Pancreas (tissue), 10 donors: ENCODE measurements at places on chromosomes 1 and 21. TPM values are rescaled to one million over a fixed set of nuclear protein-coding genes. Genes with fewer than 3 reads are reported as not detected.

DNA sequence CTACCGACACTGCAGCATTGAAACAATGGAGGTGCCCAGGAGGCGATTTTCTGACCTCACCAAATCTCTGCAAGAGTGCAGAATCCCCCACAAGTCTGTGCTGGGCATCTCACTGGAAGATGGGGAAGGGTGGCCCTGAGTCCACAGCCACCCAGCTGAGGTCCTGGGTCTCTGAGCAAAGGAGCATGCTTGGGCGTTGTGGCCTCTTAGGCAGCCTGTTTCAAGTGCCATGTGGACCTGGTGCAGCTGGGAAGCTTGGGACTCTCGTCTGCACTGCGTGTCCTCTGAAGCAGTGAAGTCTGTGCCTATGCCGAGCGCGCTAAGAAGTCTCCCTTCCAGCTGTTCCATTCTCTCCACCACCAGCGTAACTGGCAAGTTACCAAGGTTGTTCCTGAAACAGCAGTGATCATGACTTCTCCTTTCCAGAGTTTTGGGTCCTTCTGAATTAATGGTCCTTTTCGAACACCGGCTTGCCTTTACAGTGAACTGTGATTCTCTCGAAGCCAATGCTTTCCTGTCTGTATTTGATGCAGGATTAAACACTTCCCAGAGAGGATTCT lies 5.0 kb upstream of the PLA2G2C start:
- DNase-seq = no peak
- no peaks in the 10 kb centered on the region for H3K27me3 ChIP-seq
- no peak overlapping the region for H3K4me3 ChIP-seq
- no peak overlapping the region for H3K27ac ChIP-seq
- H3K36me3 ChIP-seq = no peaks in the 10 kb centered on the region

DNA sequence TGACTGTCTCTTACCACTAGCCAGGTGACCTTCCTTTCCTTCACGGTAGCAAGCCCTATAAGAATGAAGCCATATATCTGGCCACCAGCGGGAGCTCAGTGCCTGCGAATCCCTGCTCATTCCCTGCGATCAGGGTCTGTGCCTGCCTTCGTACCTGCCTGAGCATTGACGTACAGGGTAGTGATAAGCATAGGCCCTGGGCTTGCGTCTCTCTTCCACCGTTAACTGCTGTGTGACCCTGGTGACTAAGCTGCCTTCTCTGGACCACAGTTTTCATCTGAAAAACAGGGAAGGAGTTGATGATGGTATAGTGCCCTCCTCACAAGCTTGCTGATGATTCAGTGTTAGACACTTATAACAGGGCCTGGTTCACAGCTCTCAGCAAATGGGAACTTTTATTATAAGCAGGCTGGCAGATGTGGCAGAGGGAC lies 4.1 kb downstream of the ZC3H12A start:
- peak overlapping the region; percentile 83 for H3K4me3 ChIP-seq
- H3K4me1 ChIP-seq = peaks cover 43% of the 10 kb centered on the region
- no peaks in the 10 kb centered on the region for H3K27me3 ChIP-seq

Gene CD2
- polyA plus RNA-seq = 0.72 TPM

Gene CRB1
- not detected for polyA plus RNA-seq

GRCh38 chr1:8727809-8728213 lies 89.6 kb downstream of the RERE start:
- no peak for DNase-seq
- H3K27ac ChIP-seq = no peak overlapping the region
- no peaks in the 10 kb centered on the region for H3K36me3 ChIP-seq
- no peak overlapping the region for H3K4me3 ChIP-seq
- H3K4me1 ChIP-seq = peaks cover 6% of the 10 kb centered on the region
- H3K27me3 ChIP-seq = no peaks in the 10 kb centered on the region

DNA sequence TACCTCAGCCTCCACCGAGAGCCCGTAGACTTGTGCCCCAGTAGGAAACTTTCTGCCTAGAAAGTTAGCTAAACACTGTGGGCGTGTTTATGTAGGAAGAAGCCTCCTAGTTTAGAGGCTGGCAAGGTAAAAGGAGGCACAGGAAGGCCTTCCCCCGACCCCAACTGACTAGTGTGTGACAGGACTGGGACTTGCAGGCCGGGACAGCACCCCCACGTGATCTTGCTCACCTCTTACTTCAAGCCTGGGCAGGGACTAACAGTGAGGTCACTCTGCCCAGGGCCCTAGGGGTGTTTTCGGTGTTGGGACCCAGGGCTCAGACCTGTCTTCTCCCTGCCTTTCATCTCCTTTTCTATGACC lies 392 bp upstream of the TAGLN2 start:
- H3K27me3 ChIP-seq = no peaks in the 10 kb centered on the region
- no peak for DNase-seq
- H3K27ac ChIP-seq = peak overlapping the region; percentile 94
- peaks cover 17% of the 10 kb centered on the region for H3K4me1 ChIP-seq
- peak overlapping the region; percentile 74 for H3K4me3 ChIP-seq
- no peaks in the 10 kb centered on the region for H3K36me3 ChIP-seq

DNA sequence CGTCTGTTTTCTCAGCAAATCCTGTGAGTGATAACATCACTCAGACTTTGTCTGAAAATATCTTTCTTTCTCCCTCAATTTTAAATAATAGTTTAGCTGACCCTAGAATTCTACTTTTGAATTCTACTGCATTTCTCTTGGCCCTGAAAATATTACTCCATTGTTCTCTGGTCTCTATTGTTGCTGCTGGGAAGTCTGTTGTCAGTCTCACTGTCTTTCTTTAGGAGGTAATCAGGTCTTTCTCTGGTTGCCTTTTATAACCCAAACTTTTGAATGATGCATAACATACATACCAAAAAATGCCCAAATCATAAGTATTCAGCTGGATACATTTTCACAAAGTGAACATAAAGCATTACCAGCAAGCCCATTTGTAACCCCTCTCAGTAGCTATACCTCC lies 100.0 kb downstream of the MATN1 start:
- H3K36me3 ChIP-seq = no peaks in the 10 kb centered on the region
- no peak overlapping the region for H3K4me3 ChIP-seq
- no peak overlapping the region for H3K27ac ChIP-seq
- no peaks in the 10 kb centered on the region for H3K4me1 ChIP-seq
- H3K27me3 ChIP-seq = no peaks in the 10 kb centered on the region
- no peak for DNase-seq

Gene PAQR7
- polyA plus RNA-seq = 5.7 TPM

DNA sequence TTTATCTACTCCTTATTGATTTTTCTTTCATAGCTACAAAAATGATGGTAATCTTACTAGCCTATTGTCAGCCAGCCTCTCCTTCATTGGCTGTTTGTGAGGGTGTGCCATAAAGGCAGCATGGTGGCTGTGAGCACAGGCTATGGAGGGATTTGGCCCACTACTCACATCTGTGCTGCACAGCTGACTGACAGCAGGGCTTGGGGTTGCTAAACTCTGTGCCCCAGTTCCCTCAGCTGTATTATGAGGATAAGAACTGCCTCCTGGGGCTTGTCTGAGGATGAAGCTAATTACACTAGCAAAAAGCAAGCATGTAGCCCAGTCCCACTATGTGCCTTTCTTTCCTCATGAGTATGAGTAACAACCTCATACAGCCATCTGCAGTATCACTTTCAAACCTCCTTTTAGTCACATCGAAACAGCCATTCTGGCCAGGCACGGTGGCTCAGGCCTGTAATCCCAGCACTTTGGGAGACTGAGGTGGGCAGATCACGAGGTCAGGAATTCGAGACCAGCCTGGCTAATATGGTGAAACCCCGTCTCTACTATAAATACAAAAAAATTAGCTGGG lies 66.2 kb downstream of the COQ8A start:
- no peak for DNase-seq
- H3K4me3 ChIP-seq = no peak overlapping the region

DNA sequence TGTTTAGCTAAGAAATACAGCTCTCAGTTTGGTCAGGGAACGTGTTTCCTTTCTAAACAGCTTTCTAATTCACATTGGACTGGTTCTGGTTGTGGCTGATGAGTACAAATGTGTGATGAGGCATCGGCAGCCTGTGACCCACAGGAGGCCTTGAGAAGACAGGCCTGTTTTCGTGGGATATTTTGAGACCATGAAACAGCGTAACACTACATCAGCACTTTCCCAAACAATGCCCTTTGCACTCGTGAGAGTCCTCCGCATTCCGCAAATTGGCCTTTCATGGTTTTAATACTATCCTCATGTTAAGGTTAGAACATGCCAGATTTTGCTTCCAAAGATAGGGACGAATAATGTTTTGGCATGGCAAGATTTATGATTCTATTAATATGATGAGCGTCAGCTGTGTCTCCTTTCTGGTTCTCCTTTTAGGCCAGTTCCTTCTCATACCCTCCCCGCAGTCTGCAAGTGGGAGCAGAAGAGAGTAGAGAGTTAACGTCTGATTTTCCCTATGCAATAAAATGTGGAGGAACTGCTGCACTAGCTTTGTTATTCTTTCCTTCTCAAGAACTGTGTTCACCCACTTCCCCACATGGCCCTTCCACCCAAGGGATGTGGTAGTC lies 84.3 kb upstream of the L1TD1 start:
- DNase-seq = no peak
- H3K27ac ChIP-seq = no peak overlapping the region
- H3K4me3 ChIP-seq = no peak overlapping the region
- H3K36me3 ChIP-seq = no peaks in the 10 kb centered on the region
- H3K4me1 ChIP-seq = no peaks in the 10 kb centered on the region

DNA sequence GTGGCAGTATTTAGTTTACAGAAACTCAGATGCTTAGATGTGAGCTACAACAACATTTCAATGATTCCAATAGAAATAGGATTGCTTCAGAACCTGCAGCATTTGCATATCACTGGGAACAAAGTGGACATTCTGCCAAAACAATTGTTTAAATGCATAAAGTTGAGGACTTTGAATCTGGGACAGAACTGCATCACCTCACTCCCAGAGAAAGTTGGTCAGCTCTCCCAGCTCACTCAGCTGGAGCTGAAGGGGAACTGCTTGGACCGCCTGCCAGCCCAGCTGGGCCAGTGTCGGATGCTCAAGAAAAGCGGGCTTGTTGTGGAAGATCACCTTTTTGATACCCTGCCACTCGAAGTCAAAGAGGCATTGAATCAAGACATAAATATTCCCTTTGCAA lies 59.7 kb upstream of the ZNF326 start:
- H3K36me3 ChIP-seq = peaks cover 5% of the 10 kb centered on the region
- H3K4me1 ChIP-seq = no peaks in the 10 kb centered on the region
- no peak for DNase-seq
- no peaks in the 10 kb centered on the region for H3K27me3 ChIP-seq
- no peak overlapping the region for H3K27ac ChIP-seq

Gene PLEKHA6
- 13.2 TPM for polyA plus RNA-seq

Gene LDLRAD1
- polyA plus RNA-seq = 0.21 TPM

- no peaks in the 10 kb centered on the region for H3K27me3 ChIP-seq
- no peaks in the 10 kb centered on the region for H3K36me3 ChIP-seq
- H3K4me3 ChIP-seq = no peak overlapping the region
- H3K27ac ChIP-seq = no peak overlapping the region
- no peak for DNase-seq
- peaks cover 5% of the 10 kb centered on the region for H3K4me1 ChIP-seq
These were observed 6.2 kb upstream of the MAPKAPK2 start for GRCh38 chr1:206678490-206678889.

GRCh38 chr1:22373252-22373651 lies 78.4 kb upstream of the ZBTB40 start:
- H3K27ac ChIP-seq = no peak overlapping the region
- no peaks in the 10 kb centered on the region for H3K4me1 ChIP-seq
- H3K4me3 ChIP-seq = no peak overlapping the region
- no peak for DNase-seq
- H3K36me3 ChIP-seq = no peaks in the 10 kb centered on the region

Gene HSD3B2
- polyA plus RNA-seq = not detected

GRCh38 chr1:9809100-9809510 lies 14.7 kb downstream of the CLSTN1 start:
- peak overlapping the region; percentile 11 for H3K27ac ChIP-seq
- DNase-seq = no peak
- no peak overlapping the region for H3K4me3 ChIP-seq

Gene PLXNA2
- polyA plus RNA-seq = 52.2 TPM

DNA sequence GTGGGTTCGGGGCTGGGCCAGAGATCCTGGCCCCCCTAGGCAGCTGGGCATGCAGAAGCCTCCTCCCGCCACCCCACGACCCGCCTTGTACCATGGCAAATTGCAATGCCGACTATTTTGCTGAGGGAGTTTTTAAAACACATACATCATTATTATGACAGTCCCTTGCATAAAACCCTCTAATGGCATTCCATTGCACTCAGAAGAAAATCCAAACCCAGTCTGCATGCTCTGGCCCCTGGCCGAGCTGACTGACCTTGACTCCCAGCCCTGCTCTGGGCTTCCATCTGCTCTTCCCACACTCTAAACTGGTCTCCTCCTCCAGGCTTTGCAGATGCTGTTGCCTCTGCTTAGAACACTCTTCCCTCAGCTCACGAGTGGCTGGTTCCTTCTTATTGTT lies 28.0 kb downstream of the PADI2 start:
- H3K36me3 ChIP-seq = no peaks in the 10 kb centered on the region
- H3K4me3 ChIP-seq = no peak overlapping the region
- H3K27me3 ChIP-seq = no peaks in the 10 kb centered on the region
